ENCODE measurements at places on chromosomes 3 and 15.

GRCh38 chr3:68360492-68360891 is 571.9 kb downstream of the TAFA4 start:
- no peak for DNase-seq

GRCh38 chr15:31803388-31803884 is 226.9 kb upstream of the CHRNA7 start:
- no peak for DNase-seq

DNA sequence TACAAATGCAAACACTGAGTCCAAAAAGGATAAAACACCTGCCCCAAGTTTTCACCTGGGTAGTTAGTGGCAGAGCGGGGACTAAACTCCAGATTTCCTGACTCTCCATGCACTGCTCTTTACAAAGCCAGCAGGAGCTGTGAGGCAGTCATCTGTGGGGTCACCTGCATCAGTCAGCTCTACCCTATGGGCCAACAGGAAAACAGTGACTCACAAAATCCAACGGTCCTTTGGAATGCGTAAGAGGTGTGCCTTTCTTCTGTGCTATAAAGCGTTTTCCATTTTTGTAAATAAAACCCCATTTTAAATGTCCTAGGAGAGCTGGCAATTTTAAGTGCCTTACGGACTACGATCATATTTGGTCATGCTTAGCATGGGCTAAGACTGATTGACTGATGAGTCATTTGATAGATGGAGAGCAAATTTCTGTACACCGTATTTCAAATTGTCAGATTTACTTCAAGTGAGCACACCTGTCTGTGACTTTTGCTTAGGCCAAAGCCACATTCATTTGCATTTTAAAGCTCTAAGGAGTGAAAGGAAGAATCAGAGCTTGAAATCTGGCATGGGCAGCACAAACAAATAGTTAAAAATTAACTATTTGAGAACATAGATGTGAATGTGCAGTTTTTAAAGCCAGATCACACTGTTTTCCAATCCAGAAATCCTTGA is 4.4 kb upstream of the COL8A1 start:
- no peak for DNase-seq

DNA sequence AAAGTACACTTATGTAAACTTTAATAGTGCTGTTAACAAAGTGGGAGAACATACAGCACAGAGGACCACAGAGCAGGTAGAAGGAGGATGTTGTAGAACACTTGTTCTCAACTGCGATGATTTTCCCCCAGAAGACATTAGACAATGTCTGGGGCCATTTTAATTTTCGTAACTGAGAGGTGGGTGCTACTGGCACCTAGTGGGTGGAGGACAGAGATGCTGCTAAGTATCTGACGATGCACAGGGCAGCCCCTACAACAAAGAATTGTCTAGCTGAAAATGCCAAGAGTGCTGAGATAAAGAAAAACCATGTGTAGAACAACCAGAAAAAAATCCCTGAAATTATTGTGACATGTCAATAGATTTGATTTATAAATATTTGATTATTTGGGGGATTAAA is 5.0 kb upstream of the KBTBD8 start:
- DNase-seq = no peak

- DNase-seq = no peak
Observed at GRCh38 chr3:155110996-155111901, 31.1 kb downstream of the MME start.

- no peak for DNase-seq
Observed at GRCh38 chr15:81025721-81026370, 25.1 kb downstream of the TLNRD1 start.

DNA sequence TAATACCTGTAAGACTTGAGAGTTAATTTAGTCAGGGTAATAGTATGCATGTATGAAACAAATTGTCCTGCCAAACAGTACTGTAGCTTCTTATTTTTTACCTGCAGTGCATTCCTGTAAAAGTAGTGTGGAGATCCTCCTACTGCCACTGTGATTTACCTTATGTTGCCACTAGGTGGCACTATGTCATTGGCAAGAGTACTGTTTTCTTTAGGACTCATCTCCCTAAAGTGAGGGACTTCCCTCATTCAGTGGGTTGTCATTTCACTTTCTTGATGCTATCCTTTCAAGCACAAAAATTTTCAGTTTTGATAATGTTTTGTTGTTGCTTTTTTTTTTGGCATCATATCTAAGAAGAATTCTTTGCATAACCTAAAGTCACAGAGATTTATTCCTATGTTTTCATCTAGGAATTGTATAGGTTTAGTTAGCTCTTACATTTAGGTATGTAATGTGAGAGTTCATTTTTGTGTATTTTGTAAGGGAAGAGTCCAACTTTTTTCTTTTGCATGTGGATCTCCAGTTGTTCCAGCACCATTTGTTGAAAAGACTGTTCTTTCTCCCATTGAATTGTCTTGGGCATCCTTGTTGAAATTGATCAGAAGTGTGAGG is 105.7 kb downstream of the AKAP13 start:
- peak; percentile 12 for DNase-seq

DNA sequence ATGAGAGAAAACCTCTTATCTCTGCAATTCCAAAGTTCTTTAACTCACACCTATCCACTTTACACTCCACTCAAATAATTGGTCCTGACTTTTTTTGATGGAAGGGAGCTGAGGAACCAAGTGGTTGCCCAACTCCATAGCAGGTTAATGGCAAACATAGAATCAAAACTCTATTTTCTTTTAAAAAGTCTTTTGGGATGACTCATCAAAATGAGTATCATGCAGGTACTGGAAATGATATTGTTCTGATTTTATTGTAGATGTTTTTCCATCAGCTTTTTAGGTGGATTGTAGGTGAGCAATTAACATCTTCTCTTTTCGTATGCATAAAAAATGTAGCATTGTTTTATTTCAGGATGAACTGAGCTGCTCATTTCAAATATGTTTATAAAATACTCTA is 239.5 kb downstream of the SATB1 start:
- no peak for DNase-seq

DNA sequence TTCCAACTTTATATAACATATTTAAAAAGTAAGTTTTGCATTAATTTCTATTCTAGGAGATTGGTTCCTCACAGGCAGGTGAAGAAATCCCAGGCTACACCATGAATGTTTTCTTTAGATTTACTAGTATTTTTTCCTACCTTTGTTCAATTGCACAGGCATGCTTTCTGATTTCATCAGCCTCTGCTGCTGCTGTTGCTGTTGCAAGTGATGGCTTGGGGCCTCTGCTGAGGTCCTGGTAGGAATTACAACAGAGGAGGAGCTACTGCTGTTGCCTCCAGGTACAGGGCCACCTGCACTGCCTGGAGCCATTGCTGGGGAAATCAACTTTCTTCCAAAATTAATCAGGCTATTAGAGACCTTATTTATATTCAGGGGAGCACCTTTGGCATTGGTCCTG is 353.3 kb downstream of the PLCL2 start:
- DNase-seq = no peak

- no peak for DNase-seq
Observed at GRCh38 chr15:75669879-75670212, 22.1 kb downstream of the SNX33 start.

GRCh38 chr15:78167227-78167888 is 18.2 kb downstream of the IDH3A start:
- DNase-seq = no peak

DNA sequence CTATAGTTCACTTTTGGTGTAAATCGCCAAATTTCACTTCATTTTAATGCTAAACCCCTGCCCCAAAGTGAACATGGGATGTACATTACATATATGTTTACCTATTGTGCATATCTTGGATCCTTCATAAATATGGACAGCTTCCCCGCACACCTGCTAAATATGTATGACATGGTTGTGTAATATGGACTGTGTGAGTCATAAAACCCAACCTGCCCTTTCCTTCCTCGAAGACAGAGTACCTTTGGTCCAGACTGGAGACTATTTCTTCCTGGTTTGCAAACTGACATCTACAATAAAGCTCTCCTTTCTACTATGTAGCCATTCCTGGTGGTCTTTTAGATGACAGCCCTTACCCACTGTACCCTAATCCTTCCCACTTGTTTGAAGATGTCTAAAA is 12.4 kb downstream of the ACTC1 start:
- DNase-seq = no peak

- no peak for DNase-seq
Observed at GRCh38 chr15:87527416-87527815, 729.1 kb downstream of the NTRK3 start.

DNA sequence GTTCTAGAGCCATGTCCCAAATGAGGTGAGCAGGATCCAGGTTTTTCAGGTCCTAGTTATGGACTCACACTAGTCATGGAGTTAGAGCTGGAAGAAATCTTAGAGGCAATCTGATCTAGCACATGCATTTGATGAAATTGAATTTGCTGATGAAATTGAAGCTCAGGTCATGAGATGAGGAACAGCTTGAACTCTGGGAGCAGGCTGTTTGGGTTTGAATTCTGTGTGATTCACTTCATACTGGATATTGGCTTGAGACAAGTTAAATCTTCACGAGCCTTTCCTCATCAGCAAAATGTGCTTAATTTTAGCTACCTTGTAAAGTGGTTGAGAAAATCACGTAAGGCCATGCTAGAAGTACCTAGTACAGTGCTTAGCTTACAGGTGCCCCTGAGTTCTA is 33.5 kb upstream of the PARL start:
- DNase-seq = no peak

GRCh38 chr15:39672666-39673065 is 91.8 kb downstream of the THBS1 start:
- no peak for DNase-seq

DNA sequence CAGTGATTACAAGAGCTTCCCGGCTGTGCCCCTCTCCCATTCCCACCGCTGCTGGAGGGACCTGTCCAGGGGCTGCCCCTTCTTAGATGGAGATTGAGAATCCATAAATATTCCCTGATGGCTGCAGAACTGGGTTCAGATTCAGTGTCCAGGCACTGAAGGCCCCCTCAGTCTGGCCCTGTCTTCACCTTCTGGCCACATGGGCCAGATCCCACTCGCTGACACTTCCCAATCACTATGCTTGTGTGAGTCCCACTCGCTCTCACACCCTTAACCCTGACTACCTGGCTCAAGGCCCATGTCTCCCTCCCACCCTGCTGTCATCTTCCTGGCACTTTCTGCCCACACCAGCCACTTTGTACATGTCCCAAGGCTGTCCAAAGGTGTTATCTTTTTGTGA is 15.5 kb upstream of the MRPS22 start:
- DNase-seq = no peak

GRCh38 chr3:61664105-61664482 is 102.7 kb downstream of the PTPRG start:
- no peak for DNase-seq

GRCh38 chr3:124292329-124292728 is 300.4 kb upstream of the ROPN1 start:
- DNase-seq = no peak

DNA sequence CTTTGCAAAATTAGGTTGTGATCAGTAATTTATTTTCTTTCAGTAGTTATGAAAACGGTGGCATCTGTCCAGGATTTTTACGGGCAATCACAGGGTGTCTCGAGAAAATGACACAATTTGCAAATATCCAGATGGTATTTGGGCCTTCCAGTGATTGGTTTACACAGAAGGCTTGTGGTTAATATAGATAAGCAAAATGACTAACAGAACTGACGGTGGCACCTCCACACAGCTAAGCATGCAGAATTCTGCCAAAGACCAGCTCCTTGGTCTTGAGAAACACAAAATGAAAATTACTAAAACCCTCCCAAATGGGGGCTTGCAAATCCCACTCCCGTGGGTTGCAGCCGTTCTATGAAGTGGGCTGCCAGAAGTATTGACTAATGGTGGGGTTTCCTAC is 5.5 kb downstream of the ARHGEF3 start:
- DNase-seq = no peak

DNA sequence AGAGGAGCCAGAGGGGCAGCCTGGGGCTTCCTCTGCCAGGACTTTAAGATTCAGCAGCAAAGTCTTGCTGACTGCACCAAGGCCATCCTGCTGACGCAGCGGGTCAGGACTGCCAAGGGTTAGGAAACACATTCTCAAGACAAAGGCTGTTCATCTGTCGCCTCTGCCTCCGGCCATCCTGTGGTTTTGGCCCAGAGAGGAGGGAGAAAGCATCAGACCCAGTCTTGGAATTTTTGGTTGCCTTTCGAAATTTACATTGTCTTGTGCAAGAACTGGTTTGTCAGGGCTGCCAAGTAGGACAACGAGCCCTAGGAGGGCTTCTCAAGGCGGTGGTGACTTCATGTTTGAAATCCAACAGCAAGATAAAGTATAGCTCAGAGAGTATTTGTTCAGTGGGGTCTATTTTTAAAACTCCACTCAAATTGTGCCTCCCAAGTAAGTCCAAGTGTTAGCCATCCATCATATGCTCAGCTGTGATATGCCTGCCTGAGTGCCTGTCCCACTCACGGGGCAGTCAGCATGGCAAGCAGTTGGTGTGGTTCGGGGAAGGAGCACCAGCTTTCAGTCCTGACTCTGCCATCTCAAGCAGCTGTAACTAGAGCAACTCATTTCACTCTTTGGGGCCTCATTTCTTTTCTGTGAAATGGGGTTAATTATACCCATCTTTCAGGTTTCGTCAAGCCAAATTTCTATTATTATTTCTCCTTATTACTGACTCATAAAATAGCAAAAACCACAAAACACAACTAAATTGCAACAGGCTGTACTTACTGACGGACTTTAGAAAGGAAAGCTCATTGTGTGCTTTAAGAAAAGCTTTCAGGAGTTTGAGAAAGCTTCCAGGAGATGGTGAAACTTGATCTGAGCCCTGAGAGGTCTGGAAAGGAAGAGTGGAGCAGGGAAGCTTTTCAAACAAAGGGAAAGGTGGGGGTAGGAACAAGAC is 42.4 kb upstream of the RHO start:
- no peak for DNase-seq

DNA sequence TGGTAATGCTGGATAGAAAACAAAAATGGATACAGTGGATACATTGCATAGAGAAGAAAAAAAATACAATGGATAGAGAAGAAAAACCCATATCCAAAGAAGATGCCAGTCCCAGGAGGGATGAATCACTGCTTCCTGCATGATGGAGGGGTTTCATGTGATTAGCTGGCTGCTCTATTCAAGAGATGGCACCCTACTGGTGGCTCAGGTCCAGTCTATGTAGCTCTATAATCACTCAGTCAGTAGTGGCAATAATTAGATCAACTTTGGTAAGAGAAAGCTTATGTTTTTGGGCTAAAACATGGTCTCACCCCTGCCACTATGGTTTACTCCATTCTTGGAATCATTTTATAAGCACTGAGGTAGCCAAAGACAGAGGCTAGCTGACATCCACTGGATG is 33.7 kb upstream of the NOX5 start:
- no peak for DNase-seq

DNA sequence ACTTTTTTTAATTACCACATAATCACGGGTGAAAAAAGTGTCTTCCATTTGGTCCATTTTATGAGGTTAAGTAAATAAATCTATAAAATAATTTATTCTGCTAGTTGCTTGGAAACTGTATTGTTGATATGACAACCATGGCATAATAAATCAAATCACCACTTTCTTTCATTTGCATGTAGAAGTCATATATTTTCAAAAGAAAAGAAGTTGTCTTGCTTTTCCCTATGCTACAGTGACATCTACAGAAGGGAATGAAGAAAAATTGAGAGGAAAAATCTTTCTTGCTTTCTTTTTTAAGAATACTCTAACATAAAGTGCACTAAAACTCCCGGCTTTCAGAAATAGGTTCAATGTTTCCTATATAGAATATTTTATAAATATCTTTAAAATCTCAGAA is 228.5 kb downstream of the ZBBX start:
- no peak for DNase-seq

GRCh38 chr3:102682741-102683140 is 247.9 kb downstream of the ZPLD1 start:
- DNase-seq = no peak

- DNase-seq = no peak
Observed at GRCh38 chr3:58298190-58298589, 7.9 kb upstream of the RPP14 start.

- DNase-seq = no peak
Observed at GRCh38 chr3:128278761-128279600, 125.7 kb downstream of the EEFSEC start.

- no peak for DNase-seq
Observed at GRCh38 chr3:87044846-87045245, 53.9 kb upstream of the VGLL3 start.

Measured in stimulated activated CD8-positive, alpha-beta memory T cell treated with anti-CD3 and anti-CD28 coated beads, Interleukin-15, amount 100 ng/mL, for 1 hour (primary cell).